ENCODE measurements at places on chromosomes 3 and 15. TPM values are rescaled to one million over a fixed set of nuclear protein-coding genes. Genes with fewer than 3 reads are reported as not detected.

DNA sequence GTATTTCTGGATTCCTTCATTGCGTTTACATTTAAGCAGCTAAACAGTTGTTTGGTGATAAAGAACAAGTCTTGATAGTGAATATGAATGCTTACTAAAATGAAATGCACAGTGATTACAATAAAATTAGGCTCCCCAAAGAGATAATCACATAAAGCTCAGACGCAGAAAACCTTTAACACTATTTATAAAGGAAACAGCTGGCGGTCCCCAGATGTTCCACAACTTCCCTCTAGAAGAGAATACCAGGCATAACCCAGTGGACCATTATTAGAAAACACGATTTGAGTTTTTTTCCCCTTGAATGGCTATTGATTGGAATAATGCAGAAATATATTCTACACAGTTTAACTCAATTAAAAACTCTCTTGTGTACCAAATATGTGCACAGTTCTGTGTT is 573.2 kb downstream of the DIPK2A start:
- no peak for DNase-seq
- no peak overlapping the region for H3K27ac ChIP-seq
- H3K4me3 ChIP-seq: no peak overlapping the region
- no peaks in the 10 kb centered on the region for H3K36me3 ChIP-seq
- no peaks in the 10 kb centered on the region for H3K27me3 ChIP-seq

Gene ADAMTSL3
- total RNA-seq: 4.3 TPM

GRCh38 chr3:87828046-87828445 is 230.8 kb downstream of the CGGBP1 start:
- no peak overlapping the region for H3K27ac ChIP-seq
- DNase-seq: no peak
- H3K27me3 ChIP-seq: no peaks in the 10 kb centered on the region
- H3K36me3 ChIP-seq: no peaks in the 10 kb centered on the region

Gene NCKIPSD
- total RNA-seq: 15.3 TPM

- no peaks in the 10 kb centered on the region for H3K4me1 ChIP-seq
- H3K27me3 ChIP-seq: no peaks in the 10 kb centered on the region
- no peak overlapping the region for H3K27ac ChIP-seq
- DNase-seq: no peak
- no peak overlapping the region for H3K4me3 ChIP-seq
These were observed 103.9 kb upstream of the ALDH1A3 start for GRCh38 chr15:100775581-100776185.

GRCh38 chr3:42511736-42512135 is 9.3 kb downstream of the VIPR1 start:
- peaks cover 24% of the 10 kb centered on the region for H3K4me1 ChIP-seq
- no peaks in the 10 kb centered on the region for H3K27me3 ChIP-seq
- no peak overlapping the region for H3K27ac ChIP-seq
- H3K36me3 ChIP-seq: no peaks in the 10 kb centered on the region
- DNase-seq: no peak

Gene SLC22A13
- not detected for total RNA-seq

Gene LRRN1
- total RNA-seq: not detected

DNA sequence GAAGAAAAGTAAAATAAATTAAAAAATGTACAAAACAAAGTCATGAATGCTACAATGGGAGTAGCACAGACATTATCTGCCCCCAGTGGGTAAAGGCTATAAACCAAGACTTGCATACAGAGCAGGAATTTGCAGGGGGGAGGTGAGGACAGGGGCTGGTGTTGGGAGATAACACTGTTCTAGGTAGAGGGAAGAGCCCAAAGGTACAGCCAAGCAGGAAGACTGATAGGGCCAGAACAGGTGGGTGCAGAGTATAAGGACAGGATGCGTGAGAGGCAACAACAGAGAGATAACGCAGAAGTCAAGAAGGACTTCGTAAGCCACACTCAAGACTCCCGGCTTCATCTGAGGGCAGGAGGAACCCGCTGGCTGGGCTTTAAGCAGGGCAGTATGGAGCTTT is 146.5 kb downstream of the CTNNB1 start:
- DNase-seq: no peak
- H3K27me3 ChIP-seq: no peaks in the 10 kb centered on the region
- H3K36me3 ChIP-seq: no peaks in the 10 kb centered on the region
- H3K27ac ChIP-seq: no peak overlapping the region
- H3K4me3 ChIP-seq: no peak overlapping the region

GRCh38 chr15:101439920-101440319 is 49.6 kb downstream of the PCSK6 start:
- peak overlapping the region; percentile 38 for H3K27ac ChIP-seq
- no peaks in the 10 kb centered on the region for H3K27me3 ChIP-seq
- H3K4me3 ChIP-seq: peak overlapping the region; percentile 6
- H3K36me3 ChIP-seq: no peaks in the 10 kb centered on the region
- no peak for DNase-seq

DNA sequence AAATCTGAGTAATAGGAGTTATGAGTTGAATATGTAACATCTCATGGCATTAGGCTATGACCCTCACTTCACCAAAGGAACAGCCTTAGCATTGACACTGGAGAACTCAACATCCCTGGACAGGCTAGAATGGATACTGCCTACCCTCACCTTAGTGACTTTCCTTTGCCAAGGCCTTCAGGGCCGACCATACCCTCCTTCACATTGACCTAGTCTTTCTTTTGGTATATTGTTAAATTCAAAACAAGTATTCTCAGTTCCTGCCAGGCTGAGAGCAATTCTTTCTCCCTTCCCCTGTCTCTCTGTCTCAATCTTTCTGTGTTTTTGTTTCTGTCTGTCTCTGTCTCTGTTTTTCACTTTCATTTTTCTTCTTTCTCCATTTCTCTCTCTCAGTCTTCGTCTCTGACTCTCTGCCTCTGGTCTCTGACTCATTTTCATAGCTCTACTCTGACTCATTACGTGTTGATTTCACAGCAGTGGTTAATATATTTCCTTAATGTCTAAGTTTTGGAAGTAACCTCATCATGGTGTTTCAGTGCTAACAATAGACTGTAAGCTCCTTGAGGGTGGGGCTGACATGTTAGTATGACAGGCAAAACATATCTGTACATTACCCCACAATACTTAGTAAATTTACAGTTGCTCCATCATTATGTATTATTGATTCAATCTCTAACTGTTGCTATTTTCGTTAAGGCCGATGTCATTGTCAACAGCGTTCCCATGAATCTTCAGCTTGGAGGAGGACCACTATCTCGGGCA is 32.5 kb downstream of the PARP15 start:
- no peak overlapping the region for H3K4me3 ChIP-seq
- no peaks in the 10 kb centered on the region for H3K4me1 ChIP-seq
- H3K36me3 ChIP-seq: no peaks in the 10 kb centered on the region
- no peak overlapping the region for H3K27ac ChIP-seq

- no peak overlapping the region for H3K4me3 ChIP-seq
- no peak for DNase-seq
- H3K4me1 ChIP-seq: peaks cover 7% of the 10 kb centered on the region
- H3K27me3 ChIP-seq: no peaks in the 10 kb centered on the region
- H3K36me3 ChIP-seq: no peaks in the 10 kb centered on the region
These were observed 1.3 kb upstream of the KLHL40 start for GRCh38 chr3:42683875-42684598.

DNA sequence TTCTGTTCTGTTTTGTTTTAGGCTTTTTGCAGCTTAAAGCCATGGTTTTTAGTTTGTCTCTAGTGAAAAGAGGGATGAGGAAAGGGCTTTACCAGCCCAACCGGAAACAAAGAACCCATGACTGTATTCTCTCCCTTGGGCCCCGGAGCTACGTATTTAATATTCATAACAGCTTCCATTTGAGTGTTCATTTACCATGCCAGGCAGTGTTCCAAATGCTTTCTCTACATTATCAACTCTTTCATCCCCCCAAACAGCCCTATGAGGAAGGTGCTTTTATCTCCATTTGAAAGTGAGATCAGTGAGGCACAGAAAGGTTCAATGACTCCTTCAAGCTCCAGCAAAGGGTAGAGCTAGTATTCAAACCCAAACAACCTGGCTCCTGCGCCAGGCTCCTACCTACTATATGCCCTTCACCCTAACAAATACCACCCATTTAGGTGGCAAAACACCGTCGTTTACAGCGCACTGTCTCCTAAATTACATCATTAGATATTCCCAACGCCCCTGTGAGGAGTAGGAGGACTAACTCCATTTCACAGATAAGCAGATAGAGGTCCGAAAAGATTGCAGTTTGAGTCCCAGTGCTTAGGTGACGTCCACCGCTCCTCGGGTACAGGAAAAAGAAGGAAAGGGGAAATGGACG is 27.9 kb downstream of the GTPBP8 start:
- peak overlapping the region; percentile 92 for H3K27ac ChIP-seq
- H3K36me3 ChIP-seq: no peaks in the 10 kb centered on the region
- H3K4me1 ChIP-seq: peaks cover 36% of the 10 kb centered on the region
- H3K4me3 ChIP-seq: peak overlapping the region; percentile 73
- H3K27me3 ChIP-seq: no peaks in the 10 kb centered on the region

DNA sequence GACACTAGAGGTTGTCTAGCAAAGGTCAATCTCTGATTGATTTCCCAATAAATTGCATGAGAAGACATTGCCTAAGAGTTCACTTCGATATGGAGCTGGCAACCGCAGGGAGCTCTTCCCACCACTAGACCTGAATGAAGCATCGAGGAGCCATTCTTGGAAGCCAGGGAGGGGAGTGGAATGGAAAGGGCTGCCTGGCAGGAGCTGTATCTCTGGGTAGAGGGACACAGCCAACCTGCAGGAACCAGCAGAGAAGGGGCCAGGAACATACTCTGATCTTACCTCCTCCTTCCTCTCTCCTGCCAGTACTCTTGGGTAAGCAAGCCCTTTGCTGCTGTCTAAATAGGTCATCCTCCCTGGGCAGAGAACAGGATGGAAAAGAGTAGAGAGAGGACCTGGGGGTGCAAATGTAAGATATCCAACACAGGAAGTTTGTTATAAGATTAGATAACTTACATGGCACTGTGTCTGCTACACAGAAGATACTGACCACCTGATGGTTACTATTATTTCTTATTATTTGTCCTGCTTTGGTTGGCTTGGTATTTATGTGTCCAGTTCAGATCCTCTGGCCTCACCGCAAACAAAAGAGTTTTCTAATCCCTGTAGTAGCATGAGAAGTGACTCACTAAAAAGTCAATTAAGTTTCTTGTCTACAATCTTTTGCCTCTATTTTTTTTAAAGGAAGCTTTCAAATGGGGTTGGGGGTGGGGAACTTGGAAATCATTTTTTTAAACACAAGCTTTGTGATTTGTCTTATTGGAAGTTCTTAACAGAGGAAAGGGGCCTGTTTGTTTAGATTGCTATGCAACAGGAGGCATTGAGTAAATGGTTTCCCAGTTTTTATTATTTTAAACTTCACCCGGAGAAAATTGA is 156.7 kb upstream of the TSC22D2 start:
- no peak overlapping the region for H3K4me3 ChIP-seq
- no peak overlapping the region for H3K27ac ChIP-seq
- no peak for DNase-seq

- H3K4me3 ChIP-seq: peak overlapping the region; percentile 74
- H3K36me3 ChIP-seq: peaks cover 36% of the 10 kb centered on the region
- no peaks in the 10 kb centered on the region for H3K27me3 ChIP-seq
- peak; percentile 19 for DNase-seq
- peak overlapping the region; percentile 92 for H3K27ac ChIP-seq
- H3K4me1 ChIP-seq: peaks cover 5% of the 10 kb centered on the region
These were observed 942 bp downstream of the ELP6 start for GRCh38 chr3:47512416-47513124.

GRCh38 chr15:46710401-46710960 is 1006.8 kb upstream of the SEMA6D start:
- no peak overlapping the region for H3K27ac ChIP-seq
- H3K27me3 ChIP-seq: no peaks in the 10 kb centered on the region
- no peak overlapping the region for H3K4me3 ChIP-seq
- no peaks in the 10 kb centered on the region for H3K36me3 ChIP-seq

GRCh38 chr3:110727056-110727455 is 344.6 kb upstream of the NECTIN3 start:
- no peak for DNase-seq
- no peaks in the 10 kb centered on the region for H3K4me1 ChIP-seq
- no peak overlapping the region for H3K4me3 ChIP-seq
- no peaks in the 10 kb centered on the region for H3K36me3 ChIP-seq
- no peaks in the 10 kb centered on the region for H3K27me3 ChIP-seq

DNA sequence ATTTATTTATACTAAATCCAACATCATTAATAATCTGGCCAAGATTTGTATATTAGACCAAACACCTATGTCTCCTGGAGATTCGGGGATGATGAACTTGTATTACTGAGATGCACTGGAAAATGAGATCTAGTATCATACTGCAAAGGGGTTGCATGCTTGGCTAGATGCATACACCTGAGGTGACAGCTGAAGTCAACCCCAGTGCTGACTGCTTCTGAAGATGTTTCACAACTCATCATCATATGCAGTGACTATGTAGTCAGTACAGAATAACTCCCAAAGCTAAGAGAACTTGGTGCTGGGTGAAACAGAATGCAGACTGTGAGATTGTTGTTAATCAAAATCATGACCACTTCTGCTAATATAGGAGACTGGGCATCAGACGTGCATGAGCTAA is 1114.2 kb downstream of the NSUN3 start:
- H3K27me3 ChIP-seq: no peaks in the 10 kb centered on the region
- no peak overlapping the region for H3K27ac ChIP-seq
- H3K4me1 ChIP-seq: no peaks in the 10 kb centered on the region
- H3K4me3 ChIP-seq: no peak overlapping the region
- no peak for DNase-seq

Gene HGD
- not detected for total RNA-seq

Gene SUCNR1
- total RNA-seq: 0.05 TPM

Gene MORC1
- total RNA-seq: not detected

Gene CACNA1D
- 0.46 TPM for total RNA-seq

GRCh38 chr3:128273841-128274573 is 120.7 kb downstream of the EEFSEC start:
- DNase-seq: no peak
- no peak overlapping the region for H3K27ac ChIP-seq
- H3K36me3 ChIP-seq: peaks cover 3% of the 10 kb centered on the region
- peaks cover 10% of the 10 kb centered on the region for H3K4me1 ChIP-seq
- H3K4me3 ChIP-seq: no peak overlapping the region

- H3K27me3 ChIP-seq: peaks cover 34% of the 10 kb centered on the region
- H3K36me3 ChIP-seq: no peaks in the 10 kb centered on the region
- no peaks in the 10 kb centered on the region for H3K4me1 ChIP-seq
- no peak for DNase-seq
- H3K27ac ChIP-seq: no peak overlapping the region
These were observed 177.4 kb upstream of the LINGO1 start for GRCh38 chr15:77810130-77810571.

Gene TLR9
- 0.34 TPM for total RNA-seq

DNA sequence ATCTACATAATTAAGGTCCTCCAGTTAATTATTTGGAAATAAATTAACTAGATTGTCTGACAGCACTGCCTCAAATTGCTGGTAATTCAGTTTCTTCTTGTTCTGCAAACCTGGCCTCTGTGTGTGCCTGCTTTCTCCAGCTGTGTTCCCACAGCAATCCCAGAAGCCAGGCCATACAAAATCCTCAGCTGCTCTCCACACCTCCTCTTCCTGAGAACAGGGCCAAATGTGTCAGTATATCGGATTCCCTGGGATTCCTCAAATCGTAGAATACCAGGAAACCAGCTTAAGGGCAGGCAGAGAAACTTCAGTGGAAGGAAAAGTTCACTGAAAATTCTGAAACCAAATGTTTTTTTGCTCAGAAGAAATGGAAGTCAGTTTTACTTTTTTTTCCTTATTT is 261.4 kb downstream of the ZMAT3 start:
- no peak overlapping the region for H3K27ac ChIP-seq
- peak; percentile 11 for DNase-seq
- H3K4me3 ChIP-seq: no peak overlapping the region
- H3K27me3 ChIP-seq: no peaks in the 10 kb centered on the region
- no peaks in the 10 kb centered on the region for H3K36me3 ChIP-seq

GRCh38 chr3:25293736-25294135 is 134.3 kb upstream of the RARB start:
- DNase-seq: no peak
- no peaks in the 10 kb centered on the region for H3K36me3 ChIP-seq
- no peak overlapping the region for H3K4me3 ChIP-seq
- no peak overlapping the region for H3K27ac ChIP-seq
- no peaks in the 10 kb centered on the region for H3K27me3 ChIP-seq
